ENCODE measurements at places on chromosomes 6 and 20.
A peak's percentile ranks its signal among the peaks of the same experiment; 100 is the strongest.

- DNase-seq: no peak
These were observed 85.9 kb downstream of the THBS2 start for GRCh38 chr6:169167581-169168301.

DNA sequence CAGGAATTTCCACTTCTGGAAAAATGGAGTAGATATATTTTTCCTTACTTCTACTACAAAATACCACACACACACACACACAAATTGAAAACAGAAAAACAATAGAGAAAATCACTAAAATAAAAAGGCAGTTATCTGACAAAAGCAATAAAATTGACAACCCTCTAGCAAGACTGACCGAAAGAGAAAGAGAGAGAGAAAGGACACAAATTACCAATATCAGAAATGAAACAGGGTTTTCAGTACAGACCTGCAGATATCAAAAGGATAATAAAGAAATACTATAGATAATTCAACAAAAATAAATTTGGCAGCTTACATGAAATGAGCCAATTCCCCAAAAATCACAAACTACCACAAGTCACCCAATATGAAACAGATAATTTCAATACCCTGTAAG lies 104.7 kb downstream of the OPRM1 start:
- no peak for DNase-seq

DNA sequence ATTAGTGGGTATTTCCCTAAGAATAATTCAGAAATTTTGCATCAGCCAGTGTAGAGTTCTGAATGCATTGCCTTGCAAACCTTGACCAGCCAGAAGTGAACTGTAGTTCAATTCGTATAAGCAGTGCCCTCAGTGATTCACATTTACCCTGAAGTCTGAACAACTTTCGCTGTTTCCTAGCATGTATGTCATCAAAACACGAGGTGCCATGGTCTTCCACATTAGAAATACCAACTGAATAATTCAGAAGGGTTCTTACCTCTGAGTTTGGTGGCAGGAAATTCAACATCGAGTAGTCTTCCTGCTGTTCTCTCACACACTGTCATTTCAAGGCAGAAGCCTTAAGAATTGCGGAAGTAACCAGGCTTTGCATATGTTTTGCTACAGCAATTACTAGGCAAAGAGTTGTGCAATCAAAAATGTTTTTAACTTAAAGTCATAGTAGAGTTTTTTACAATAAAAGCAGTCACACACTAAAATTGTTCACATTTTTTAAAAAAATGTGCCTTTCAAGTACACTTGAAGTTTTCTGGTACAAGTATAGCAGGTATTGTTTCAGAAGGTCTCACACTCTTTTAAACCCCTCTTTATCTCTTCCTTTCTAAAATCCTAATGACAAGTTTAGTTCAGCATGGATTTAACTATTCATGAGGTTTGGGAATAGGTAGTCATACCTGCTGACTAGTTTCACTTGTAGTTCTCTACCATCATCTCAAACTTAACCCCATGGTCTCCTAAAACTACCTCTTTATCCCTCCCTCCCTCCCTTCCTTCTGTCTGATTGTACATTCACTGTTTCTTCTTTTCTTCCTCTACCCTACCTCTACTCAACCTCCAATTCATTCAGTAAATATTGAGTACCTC lies 118.3 kb downstream of the STXBP5 start:
- no peak for DNase-seq

GRCh38 chr6:73832313-73832712 lies 136.3 kb downstream of the CD109 start:
- no peak for DNase-seq

DNA sequence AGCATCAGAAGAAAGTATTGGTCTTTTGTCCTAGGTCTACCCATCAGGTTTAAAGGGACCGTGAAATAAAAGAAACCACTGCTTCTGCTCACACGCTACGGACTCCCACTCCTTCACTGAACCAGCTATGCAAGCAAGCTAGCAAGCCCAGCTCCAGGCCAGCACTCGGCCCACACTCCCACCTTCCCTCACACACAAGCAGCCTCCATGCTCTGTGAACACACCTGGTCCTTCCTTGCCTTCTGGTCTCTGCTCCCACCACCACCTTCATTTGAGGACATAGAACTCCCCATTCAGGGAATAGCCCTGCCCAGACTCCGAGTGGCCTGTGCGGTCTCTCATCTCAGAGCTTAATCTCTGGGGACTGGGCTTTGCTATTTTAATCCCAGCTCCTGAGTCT lies 436.4 kb upstream of the CDH4 start:
- DNase-seq: no peak

- DNase-seq: no peak
These were observed 133.9 kb downstream of the UTRN start for GRCh38 chr6:144418959-144419545.

- no peak for DNase-seq
These were observed 67.3 kb upstream of the SIRPG start for GRCh38 chr20:1724901-1725300.

DNA sequence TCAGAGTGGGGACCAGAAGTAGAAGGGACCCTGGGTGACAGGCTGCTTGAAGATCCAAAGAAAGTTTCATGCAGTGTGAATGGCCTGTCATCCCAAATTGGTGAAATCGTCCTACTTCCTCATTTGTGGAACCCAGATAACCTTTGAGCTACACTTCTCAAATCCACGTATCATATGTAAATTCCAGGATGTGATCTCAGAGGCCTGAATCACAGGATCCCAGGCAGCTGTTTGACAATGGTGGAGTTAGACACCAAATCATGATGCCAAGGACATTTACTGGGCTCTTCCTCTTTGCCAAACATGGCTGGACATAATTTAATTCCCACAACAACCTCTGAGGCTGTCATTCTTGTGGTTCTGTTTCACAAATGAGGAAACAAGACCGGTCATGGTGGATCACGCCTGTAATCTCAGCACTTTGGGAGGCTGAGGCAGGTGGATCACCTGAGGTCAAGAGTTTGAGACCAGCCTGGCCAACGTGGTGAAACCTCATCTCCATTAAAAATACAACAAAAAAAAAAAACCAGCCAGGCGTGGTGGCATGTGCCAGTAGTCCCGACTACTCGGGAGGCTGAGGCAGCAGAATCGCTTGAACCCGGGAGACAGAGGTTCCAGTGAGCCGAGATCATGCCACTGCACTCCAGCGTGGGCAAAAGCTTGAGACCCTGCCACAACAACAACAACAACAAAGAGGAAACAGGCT lies 39.9 kb upstream of the TTPAL start:
- no peak for DNase-seq

- no peak for DNase-seq
These were observed 483.3 kb upstream of the RNF217 start for GRCh38 chr6:124478906-124479305.

GRCh38 chr6:136609873-136610706 lies 59.9 kb upstream of the MAP7 start:
- DNase-seq: no peak

GRCh38 chr20:16955462-16955861 lies 207.3 kb downstream of the OTOR start:
- DNase-seq: no peak

DNA sequence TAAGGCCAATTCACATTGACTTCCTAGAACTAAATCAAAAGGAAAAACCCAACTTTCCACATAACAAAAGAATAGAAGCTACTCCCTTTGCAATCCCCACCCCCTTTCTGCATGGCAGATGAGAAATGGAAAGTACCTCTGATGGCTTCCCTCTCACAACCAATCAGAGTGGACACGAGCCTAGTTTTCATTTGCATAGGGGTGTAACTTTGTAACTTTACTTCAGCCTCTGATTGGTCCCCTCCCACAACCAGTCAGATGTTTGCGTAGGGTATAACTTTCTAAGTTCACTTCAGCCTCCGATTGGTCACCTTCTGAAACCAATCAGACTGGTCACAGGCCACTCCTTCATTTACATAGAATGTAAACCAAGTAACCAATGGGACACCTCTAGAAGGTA lies 328.5 kb downstream of the CDH26 start:
- DNase-seq: no peak

DNA sequence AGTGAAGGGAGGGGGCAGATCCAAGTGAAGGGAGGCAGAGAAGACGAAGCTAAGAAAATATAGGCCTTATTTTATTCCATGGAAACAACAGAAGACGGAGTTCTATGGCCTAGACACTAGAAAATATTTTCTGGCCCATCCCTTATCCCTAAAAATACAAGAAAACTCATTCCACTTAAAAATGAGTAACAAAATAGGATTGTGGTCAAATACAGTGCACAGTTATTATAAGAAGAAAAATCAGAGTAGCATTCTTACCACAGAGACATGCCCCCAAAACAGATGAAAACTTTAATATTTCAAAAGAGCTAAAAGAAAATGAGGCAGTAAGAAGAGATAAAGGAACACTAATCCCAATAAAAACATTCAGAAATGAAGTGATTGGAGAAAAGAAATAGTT lies 202.9 kb downstream of the GMPR start:
- no peak for DNase-seq

GRCh38 chr6:114430534-114431124 lies 87.8 kb upstream of the HS3ST5 start:
- DNase-seq: no peak

- DNase-seq: no peak
These were observed 223.1 kb upstream of the MYLIP start for GRCh38 chr6:15905488-15906419.

GRCh38 chr6:41687501-41688175 lies 47.8 kb downstream of the TFEB start:
- DNase-seq: no peak

DNA sequence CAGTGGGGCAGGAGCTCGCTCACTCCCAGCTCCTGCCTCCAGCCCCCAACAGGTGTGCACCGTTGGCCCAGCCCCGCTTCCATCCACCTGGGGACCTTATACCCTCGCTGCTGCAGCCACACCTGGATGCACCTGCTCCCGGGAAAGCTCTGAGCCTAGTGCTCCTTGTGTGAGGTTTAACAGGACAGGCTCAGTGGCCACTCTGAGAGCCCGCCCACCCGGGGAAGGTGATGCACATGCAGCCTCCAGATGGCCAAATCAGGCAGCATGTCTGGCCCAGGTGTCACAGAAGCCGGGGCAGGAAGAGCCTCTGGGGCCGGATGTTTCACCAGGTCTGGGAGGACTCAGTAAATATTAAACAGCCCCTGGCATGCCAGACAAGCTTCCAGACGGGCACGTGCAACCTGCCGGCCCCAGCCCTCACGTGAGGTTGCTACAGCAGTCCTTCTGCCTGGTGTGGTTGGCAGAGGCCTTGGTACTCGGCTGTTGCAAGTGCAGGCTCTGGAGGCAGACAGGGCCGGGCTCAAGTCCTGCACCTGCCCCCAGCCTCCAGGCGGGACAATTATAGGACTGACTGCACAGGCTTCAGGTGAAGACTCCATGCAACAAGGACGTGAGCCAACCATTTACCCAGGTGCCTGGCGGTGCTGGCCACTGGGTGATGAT lies 66.9 kb downstream of the RIPOR3 start:
- no peak for DNase-seq

DNA sequence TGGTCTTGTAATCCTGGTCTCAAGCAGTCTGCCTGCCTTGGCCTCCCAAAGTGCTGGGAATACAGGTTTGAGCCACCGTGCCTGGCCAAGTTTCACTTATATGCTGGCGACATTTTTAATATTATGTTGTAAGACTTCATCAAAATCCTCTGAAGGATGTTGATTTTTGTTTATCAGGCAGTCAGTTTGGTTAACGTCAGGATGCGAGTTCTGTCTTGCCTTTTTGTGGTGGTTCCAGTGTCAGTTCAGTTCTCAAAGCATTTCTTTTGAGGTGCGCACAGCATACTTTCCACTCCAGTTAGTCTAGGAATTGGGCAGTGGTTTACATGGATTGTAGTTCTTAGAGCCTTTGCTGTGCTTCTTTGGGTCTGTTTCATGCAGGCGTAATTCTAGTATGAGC lies 24.9 kb downstream of the SCAF8 start:
- DNase-seq: no peak

DNA sequence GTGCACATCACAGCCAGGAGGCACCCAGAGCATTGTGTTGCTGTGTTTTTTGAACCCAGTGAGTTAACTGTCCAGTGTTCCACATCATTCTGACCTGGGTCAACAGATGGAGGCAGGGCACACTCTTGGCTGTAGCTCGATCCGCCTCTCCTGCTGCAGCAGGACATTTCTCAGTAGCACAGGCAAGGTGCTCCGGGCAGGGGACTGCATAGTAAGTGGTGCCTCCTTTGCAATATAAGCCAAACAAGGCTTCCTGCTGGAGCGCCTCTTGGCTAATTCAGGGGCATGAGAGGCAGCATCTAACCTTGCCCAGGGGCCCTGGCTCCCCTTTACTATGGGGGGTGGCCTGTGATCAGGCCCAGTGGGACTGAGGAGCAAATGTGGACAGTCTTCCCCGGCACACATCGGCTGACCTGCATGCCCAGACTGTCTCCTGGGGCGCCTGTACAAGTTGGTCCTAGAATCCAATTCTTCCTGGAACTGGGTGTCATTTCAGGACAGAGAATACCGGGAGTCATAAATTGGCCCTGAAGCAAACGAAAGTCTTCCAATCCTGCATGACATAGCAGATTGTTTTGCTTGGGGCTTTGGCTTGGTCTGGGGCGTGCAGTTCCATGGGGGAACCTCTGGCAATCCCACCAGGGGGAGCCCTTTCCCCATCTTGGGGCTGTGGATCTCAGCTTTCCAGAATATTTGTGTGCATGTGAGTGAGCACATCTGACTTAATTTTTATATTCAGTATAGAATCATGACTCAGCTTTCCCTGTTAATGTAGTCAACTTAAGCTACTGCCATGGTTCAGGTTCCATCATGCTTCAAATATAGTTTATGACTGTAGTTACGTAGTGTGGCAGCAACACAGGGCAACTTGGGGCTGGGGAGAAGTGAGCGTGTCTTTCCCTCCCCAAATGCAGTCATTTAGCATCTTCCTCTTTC lies 56.0 kb upstream of the DDR1 start:
- DNase-seq: peak; percentile 69

DNA sequence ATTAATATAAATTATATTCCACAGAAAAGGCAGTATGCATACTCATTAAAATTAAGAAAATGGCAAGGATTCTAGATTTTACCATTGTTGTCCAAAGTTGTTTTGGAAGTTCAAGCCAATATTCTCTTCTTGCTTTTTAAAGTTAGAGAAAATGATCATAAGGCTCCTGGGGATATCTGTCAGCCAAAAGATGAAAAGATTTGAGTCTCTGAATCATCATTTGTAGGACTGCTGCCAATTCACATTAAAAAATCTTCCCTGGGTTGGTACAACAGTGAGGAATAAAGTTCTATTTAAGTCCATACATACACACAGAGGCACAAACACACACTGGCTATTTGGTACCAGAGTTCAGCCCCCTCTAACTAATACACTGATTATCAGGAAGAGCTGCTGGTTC lies 620.1 kb downstream of the COL12A1 start:
- DNase-seq: no peak

GRCh38 chr20:18702736-18703135 lies 110.8 kb upstream of the SCP2D1 start:
- DNase-seq: no peak

DNA sequence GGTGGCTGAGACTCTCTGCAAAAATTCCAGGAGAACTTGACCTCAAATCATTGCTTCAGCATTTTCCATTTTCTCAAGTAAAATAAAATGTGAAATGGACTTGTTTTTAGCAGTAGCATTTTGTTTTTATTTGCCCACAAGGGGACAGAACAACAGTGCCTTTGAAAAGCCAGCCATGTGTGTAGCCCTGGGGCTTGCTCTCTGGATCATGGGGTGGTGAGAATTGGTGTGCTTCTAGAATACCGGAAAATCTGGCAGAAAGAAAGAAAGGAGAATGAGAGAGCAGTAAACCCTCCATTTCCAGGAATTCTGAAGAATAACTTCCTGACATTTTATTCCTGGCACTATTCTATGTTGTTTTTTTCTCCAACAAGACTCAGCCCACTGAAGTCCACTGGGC lies 254.7 kb upstream of the MOCS1 start:
- no peak for DNase-seq

GRCh38 chr6:165649166-165650137 lies 13.6 kb downstream of the PDE10A start:
- DNase-seq: no peak
